A549 treated with RU486 at 1 μM for 4 hours (cell line): ENCODE measurements at places on chromosomes 12 and 14. TPM values are rescaled to one million over a fixed set of nuclear protein-coding genes. Genes with fewer than 3 reads are reported as not detected.

The TAS2R14 gene
- total RNA-seq: 0.38 to 0.81 TPM (median 0.73 TPM) in 5 replicates

The STXBP6 gene
- 1.6 to 2.2 TPM (median 1.9 TPM) in 5 replicates for total RNA-seq

The PLEKHD1 gene
- total RNA-seq: 0.03 to 0.05 TPM (median 0.04 TPM) in 3 of 5 replicates, not detected in the others

The BCL11B gene
- total RNA-seq: 0.16 to 0.30 TPM (median 0.30 TPM) in 5 replicates

The ITGB7 gene
- total RNA-seq: 0.23 to 0.59 TPM (median 0.45 TPM) in 5 replicates

The ESR2 gene
- total RNA-seq: 0.03 TPM in 1 of 5 replicates, not detected in the others

The LMO3 gene
- not detected in 5 replicates for total RNA-seq

The CAPS2 gene
- total RNA-seq: 1.3 to 3.0 TPM (median 1.6 TPM) in 5 replicates

The CAPZA3 gene
- total RNA-seq: not detected in 5 replicates

The OLR1 gene
- 1.0 to 2.1 TPM (median 1.2 TPM) in 5 replicates for total RNA-seq

The KLRD1 gene
- total RNA-seq: not detected in 5 replicates

The KRT85 gene
- total RNA-seq: 0.12 TPM in 1 of 5 replicates, not detected in the others

The SLCO1C1 gene
- total RNA-seq: not detected in 5 replicates

The HECTD4 gene
- 10.0 to 12.0 TPM (median 11.1 TPM) in 5 replicates for total RNA-seq

The NUDT14 gene
- 25.4 to 45.8 TPM (median 42.7 TPM) in 5 replicates for total RNA-seq

The SOCS2 gene
- total RNA-seq: 16.9 to 34.2 TPM (median 28.9 TPM) in 5 replicates

The KRT81 gene
- total RNA-seq: 2,796 to 3,933 TPM (median 3,447 TPM) in 5 replicates

The OSGEP gene
- total RNA-seq: 19.1 to 25.1 TPM (median 25.0 TPM) in 5 replicates

The RNF10 gene
- 101 to 111 TPM (median 104 TPM) in 5 replicates for total RNA-seq

The AKAP6 gene
- 0.15 to 0.96 TPM (median 0.70 TPM) in 5 replicates for total RNA-seq

The PRKD1 gene
- total RNA-seq: 2.4 to 2.6 TPM (median 2.5 TPM) in 5 replicates

The NGB gene
- not detected in 5 replicates for total RNA-seq

The CDH24 gene
- total RNA-seq: 2.7 to 5.9 TPM (median 5.0 TPM) in 5 replicates

The PRH2 gene
- not detected in 5 replicates for total RNA-seq

The PTCSC3 gene
- not detected in 5 replicates for total RNA-seq

The C12orf60 gene
- 0.95 to 1.9 TPM (median 1.7 TPM) in 5 replicates for total RNA-seq

The MMP14 gene
- total RNA-seq: 0.37 to 0.94 TPM (median 0.74 TPM) in 5 replicates

The RACGAP1 gene
- 71.1 to 89.0 TPM (median 77.0 TPM) in 5 replicates for total RNA-seq

The SPSB2 gene
- 15.4 to 25.5 TPM (median 22.8 TPM) in 5 replicates for total RNA-seq

The TAS2R8 gene
- total RNA-seq: not detected in 5 replicates

The BDKRB2 gene
- total RNA-seq: 2.1 to 3.6 TPM (median 3.2 TPM) in 5 replicates

The CD27 gene
- total RNA-seq: not detected in 5 replicates

The SRRM4 gene
- not detected in 5 replicates for total RNA-seq

The KIF5A gene
- total RNA-seq: 0.14 to 0.27 TPM (median 0.24 TPM) in 5 replicates

The KRT5 gene
- 0.54 to 0.61 TPM in 2 of 5 replicates, not detected in the others for total RNA-seq

The PLA2G1B gene
- not detected in 5 replicates for total RNA-seq

The IL23A gene
- total RNA-seq: 0.42 to 0.74 TPM (median 0.59 TPM) in 5 replicates

The SFSWAP gene
- total RNA-seq: 26.2 to 31.5 TPM (median 30.9 TPM) in 5 replicates

The SLC7A8 gene
- total RNA-seq: 0.27 to 0.80 TPM (median 0.55 TPM) in 5 replicates

The SAMD15 gene
- total RNA-seq: 1.4 to 3.3 TPM (median 2.1 TPM) in 5 replicates

The PRR4 gene
- 1.9 to 5.3 TPM (median 3.3 TPM) in 5 replicates for total RNA-seq

The TSPAN11 gene
- total RNA-seq: 0.03 to 0.14 TPM (median 0.04 TPM) in 4 of 5 replicates, not detected in the other

The SSPN gene
- 0.19 to 0.82 TPM (median 0.52 TPM) in 5 replicates for total RNA-seq

The TTC5 gene
- 18.3 to 25.0 TPM (median 20.4 TPM) in 5 replicates for total RNA-seq

The POTEM gene
- total RNA-seq: not detected in 5 replicates

The TMEM121 gene
- total RNA-seq: 3.7 to 11.5 TPM (median 8.9 TPM) in 5 replicates

The COL2A1 gene
- 0.06 to 0.40 TPM (median 0.17 TPM) in 4 of 5 replicates, not detected in the other for total RNA-seq

The BBS10 gene
- total RNA-seq: 1.2 to 5.2 TPM (median 4.2 TPM) in 5 replicates

The LUM gene
- total RNA-seq: 0.14 to 0.25 TPM (median 0.24 TPM) in 5 replicates
